ENCODE measurements at places on chromosomes 7 and 10.

- DNase-seq: no peak
Observed at GRCh38 chr7:81929386-81929785, 159.5 kb upstream of the HGF start.

GRCh38 chr7:158740013-158740656 is 35.5 kb upstream of the NCAPG2 start:
- DNase-seq: no peak

DNA sequence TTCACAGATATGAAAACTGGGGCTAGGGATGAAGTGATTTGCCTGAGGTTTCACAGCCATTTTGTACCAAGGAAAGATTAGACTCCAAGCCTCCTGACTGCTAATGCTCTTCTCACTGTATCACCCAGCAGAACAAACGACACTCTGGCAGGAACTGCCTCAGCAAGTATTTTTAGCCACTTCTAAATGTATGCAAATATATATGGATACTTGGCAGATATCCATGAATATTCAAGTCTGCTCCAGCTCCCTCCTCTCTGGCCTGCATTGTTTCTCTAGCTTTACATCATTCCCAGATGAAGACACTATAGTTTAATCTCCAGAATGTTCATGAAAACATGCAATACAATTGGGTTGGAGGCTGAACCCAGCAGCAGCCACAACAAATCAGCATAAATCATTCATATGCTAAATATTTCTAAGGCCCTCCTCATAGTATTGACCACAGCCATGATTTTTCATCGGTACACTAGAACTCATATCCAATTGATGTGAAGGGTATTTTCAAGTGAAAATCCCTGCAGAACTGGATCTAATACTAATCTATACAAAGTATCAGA is 65.5 kb downstream of the HPSE2 start:
- DNase-seq: no peak

DNA sequence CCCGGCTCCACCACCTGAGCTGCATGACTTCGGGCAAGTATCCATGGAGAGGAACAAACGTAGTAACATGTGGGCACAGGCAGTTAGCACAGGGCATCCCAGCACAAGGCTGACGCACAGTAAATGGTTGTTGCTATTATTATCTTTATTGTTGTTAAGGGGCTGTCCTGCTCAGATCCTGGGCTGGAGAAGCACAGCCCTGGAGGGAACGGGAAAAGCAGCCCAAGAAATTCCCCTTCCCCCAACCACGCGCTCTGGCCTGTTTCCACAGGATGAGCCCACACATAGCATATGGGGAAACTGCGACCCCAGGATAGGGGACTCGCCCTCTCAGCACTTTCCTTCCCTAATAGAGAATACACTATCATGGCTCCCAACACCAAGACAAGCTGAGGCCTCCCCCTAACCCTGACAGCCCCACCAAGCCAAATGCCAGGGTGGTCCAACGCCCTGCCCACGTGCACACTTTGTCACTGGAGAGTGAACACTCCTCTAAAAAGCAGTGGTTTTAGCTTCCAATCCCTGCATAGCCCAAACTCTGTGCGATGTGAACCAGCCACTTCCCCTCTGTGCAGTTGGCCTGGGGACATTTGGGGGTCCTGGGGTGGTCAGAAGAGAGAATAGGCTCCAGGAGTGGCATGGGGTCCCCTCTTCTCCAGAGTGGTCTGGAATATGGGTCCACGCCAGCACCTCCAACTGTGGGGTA is 11.0 kb downstream of the PSD start:
- DNase-seq: no peak

GRCh38 chr7:151512353-151512752 is 7.3 kb downstream of the RHEB start:
- DNase-seq: no peak

- DNase-seq: no peak
Observed at GRCh38 chr7:143299346-143299745, 11.2 kb downstream of the CASP2 start.

- no peak for DNase-seq
Observed at GRCh38 chr7:45143616-45144015, 14.0 kb upstream of the RAMP3 start.

GRCh38 chr10:60863796-60864195 is 80.2 kb downstream of the RHOBTB1 start:
- no peak for DNase-seq

- no peak for DNase-seq
Observed at GRCh38 chr7:23284871-23285270, 14.3 kb upstream of the MALSU1 start.
